ENCODE measurements at places on chromosomes 4 and X.

- DNase-seq = no peak
These were observed 12.8 kb upstream of the NSUN7 start for GRCh38 chr4:40736910-40737309.

GRCh38 chr4:88761861-88762523 lies 64.4 kb upstream of the NAP1L5 start:
- DNase-seq = no peak

DNA sequence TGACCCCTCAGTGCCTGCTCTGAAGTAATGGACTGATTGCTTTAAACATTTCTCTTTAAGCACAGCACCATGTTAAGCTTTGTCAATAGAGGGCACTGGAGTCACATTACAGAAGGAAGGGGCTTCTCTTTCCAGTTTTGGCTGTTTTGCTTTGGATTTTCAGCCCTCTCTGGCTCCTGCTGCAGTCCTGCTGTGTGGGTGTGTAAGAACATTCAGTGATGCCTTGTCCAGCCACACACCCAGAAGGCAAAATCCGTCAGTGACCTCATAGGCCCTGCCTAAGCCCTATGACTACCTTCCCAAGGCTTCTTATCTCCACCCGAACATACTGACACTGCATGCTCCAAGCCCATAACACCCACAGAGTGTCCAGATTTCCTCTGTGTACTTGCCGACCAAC lies 215.3 kb upstream of the CTSO start:
- DNase-seq = no peak

DNA sequence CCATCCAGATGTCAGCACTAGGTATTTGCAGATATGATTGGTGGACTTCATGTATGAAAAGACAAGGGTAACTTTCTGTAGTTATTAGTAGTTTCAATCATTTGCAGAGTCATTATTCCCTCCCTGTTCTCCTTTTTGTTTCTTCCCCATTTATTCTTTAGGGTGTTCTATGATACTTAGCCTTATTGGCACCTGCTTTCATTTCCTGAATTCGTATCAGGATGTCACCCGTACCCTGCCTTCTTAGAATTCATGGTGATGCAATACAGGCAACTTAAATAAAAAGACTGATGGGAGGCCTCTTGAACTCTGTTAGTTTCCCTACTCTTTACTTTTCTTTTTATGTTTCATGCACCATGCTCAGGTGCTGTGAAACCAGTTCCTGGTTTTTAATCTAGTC lies 24.2 kb downstream of the MAGED1 start:
- DNase-seq = no peak

- no peak for DNase-seq
These were observed 221.7 kb downstream of the RBMX2 start for GRCh38 chrX:130623518-130623917.

DNA sequence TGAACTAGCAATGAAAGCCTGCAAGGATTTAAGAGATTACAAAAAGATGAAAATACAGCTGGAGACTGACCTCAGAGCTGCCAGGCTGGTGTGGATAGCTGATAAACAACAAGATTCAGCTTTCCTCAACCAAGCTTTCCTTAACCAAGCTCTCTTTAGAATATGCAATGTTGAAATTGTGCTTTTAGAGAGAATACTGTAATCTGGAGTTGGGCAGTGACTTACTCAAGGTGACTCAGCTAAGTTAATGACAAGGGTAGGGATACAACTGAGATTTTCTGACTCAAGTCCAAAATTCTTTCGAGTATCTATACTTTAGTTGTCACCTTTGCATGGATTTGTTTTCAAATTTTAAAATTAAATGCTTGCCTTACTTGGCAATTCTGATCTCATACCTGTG lies 98.0 kb downstream of the AMMECR1 start:
- DNase-seq = no peak

Measured in stimulated activated CD4-positive, alpha-beta T cell treated with anti-CD3 and anti-CD28 coated beads, TNF-alpha, amount 100 ng/mL, for 1 hour (primary cell).